ENCODE measurements at places on chromosomes 5 and 9.

GRCh38 chr9:113543982-113544303 lies 80.4 kb downstream of the RGS3 start:
- DNase-seq = no peak

DNA sequence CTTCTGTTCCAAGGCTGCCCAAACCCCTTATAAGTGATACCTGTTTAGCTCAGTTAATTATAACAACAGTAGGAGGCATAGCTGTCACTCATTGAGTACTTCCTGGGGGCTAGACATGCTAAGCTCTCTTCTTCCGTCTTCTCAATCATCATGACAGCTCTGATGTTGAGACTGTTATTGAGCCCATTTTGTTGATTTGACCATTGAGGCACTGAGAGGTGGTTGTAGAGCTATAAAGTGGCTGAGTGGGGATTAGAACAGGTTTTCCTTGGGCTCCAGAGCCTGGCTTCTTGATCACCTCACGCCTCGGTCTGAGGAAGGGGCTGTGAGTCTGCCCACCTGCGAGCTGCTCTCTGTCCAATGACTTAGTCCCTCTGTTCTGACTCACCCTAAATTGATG lies 26.0 kb upstream of the RPL26L1 start:
- DNase-seq = no peak

- no peak for DNase-seq
These were observed 421.5 kb upstream of the DAP start for GRCh38 chr5:11182441-11183080.

GRCh38 chr5:125685771-125686170 lies 737.4 kb upstream of the GRAMD2B start:
- DNase-seq = no peak

- DNase-seq = no peak
These were observed 28.6 kb upstream of the IL13 start for GRCh38 chr5:132629230-132629944.

DNA sequence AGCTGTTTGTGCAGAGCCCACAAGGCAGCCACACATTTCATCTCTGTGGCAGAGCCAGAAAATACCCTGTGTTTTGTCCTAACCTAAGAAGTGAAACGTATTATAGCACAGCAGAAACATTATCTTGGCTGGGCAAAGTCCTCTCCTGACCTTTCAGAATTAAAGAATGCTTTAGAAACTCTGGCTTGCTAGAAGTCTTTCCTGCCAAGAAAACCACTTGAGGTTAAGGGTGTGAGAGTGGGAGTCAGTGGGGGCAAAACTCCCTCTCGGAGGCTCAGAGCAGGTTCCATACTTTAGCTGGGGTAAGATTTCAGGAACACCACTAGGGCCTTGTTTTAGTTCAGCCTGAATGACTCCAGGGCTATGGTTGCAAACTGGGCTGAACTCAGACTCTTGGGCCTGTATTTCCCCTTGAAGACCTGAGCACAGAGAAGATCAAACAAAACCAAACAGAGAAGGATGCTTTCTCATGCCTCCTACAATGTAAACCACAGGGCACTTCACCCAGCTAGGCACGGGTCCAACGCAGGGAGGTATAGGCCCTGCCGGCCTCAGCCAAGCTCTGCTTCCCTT lies 48.0 kb downstream of the ZNF366 start:
- no peak for DNase-seq

DNA sequence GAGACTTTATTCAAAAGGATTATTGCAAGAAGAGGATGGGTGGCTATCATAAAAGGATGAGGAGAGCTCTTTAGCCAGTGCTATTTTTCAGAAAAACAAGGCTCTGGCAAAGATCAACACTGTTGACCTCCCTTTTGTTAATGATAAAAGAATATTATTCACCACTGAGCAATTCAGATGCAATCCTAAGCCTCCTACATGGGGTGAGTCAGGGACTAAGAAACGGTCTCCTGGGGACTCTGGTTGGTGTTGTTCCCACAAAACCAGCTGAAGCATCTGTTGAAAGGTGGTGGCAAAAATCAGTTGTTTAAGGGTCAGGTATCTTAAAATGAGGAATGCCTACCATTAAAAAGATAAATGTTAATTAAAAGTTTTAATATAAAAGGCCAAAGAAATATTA lies 7.7 kb upstream of the GCNT1 start:
- no peak for DNase-seq

- DNase-seq = no peak
These were observed 30.9 kb downstream of the FABP6 start for GRCh38 chr5:160260006-160260775.

GRCh38 chr5:56429110-56429561 lies 196.0 kb upstream of the ANKRD55 start:
- DNase-seq = no peak

GRCh38 chr9:109304347-109304746 lies 16.5 kb downstream of the EPB41L4B start:
- DNase-seq = no peak

GRCh38 chr9:124795881-124796431 lies 19.0 kb downstream of the OLFML2A start:
- no peak for DNase-seq

DNA sequence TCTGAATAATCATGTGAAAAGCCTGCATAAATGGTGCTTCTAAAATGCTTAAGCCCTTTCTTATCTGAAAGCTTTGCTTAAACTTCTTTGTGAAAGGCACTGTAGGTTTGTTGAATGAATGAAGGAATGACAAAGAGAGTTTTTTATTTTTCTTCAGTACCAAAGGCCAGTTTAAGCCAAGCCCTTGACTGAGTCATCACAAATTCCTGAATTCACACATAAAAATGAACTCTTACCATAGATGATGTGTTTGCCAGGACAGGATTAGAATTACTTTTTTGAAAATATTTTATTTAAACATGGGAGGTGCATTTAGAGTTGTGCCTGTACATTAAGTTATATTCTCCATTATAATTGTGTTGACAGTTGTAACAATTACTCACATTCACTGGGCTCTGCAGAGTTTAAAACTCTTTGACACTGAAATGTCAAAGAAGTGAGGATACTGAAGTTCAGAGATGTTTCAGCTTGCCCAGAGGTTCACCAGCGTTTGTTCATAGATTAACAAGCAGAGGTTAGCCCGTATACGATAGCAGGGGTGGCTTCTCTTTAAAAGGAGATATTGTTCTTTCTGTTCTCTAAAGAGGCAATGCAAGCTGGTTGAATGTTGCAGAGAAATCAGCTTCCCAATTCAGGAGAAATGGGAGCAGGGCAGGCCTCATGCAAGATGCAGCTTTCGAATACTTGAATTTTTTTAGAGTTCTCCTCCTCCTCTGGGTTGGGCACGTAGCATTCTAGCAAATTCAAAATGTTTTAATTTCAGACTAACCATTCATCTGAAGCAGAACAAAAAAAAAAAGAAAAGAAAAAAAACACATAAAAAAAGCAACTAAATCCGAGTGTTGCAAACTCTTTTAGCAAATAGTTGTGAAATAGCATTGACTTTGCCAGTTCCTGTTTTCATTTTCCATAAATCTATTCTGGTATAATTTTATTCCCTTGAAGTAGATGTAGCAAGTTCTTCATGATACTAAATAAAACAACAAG lies 358.7 kb upstream of the KLF4 start:
- no peak for DNase-seq

DNA sequence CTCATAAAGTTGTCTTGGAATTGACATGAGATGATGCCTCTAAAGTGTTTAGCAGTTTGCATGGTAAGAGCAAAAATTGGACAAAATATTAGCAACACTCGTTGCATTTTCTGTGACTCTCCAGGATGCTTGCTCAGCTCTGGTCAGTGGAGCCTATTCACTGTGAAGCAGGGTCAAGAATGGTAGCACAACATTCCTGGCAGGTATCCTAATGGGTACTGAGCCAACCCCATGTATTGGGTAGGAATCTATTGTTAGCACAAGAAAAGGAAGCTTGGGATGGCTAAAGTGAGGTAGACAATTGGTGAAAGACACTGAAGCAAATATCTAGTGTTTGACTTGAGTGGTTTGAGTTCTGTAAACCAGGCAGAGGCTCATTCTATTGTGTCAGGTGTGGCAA lies 10.4 kb upstream of the ACTBL2 start:
- no peak for DNase-seq

DNA sequence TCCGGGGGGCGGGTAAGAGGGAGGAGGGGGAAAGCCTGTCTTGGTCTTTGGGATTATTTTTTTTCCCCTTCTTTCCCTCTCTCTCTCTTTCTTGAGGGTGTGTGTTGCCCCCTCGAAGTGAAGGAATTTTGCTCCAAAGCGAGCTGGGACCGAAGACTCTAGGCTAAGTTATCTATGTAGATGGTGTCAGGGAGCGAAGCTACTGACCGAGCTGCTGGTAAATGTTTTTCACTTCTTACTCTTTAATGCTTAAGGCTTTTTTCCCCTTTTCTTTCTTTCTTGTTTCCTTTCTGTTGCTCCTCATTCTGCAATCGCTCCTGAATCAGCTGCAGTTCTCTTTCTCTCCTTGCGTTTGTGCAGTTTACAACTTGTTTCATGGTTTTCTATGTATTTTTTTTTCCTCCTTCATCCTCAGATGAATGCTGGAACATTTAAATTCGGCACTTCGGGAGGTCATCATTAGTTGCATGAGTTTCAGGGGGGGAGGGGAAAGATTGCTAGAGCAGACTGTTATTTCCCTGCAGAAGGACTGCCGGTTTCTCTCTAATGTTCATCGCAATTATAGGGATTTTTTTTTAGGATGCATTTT lies 1312.0 kb upstream of the WWC1 start:
- no peak for DNase-seq

GRCh38 chr5:88660264-88660946 lies 222.6 kb downstream of the MEF2C start:
- DNase-seq = no peak

- no peak for DNase-seq
These were observed 4.0 kb downstream of the MFAP3 start for GRCh38 chr5:154042766-154043165.

- DNase-seq = no peak
These were observed 57.4 kb downstream of the PSMB7 start for GRCh38 chr9:124357721-124358361.

- DNase-seq = no peak
These were observed 7.2 kb upstream of the TLR4 start for GRCh38 chr9:117697046-117697445.

DNA sequence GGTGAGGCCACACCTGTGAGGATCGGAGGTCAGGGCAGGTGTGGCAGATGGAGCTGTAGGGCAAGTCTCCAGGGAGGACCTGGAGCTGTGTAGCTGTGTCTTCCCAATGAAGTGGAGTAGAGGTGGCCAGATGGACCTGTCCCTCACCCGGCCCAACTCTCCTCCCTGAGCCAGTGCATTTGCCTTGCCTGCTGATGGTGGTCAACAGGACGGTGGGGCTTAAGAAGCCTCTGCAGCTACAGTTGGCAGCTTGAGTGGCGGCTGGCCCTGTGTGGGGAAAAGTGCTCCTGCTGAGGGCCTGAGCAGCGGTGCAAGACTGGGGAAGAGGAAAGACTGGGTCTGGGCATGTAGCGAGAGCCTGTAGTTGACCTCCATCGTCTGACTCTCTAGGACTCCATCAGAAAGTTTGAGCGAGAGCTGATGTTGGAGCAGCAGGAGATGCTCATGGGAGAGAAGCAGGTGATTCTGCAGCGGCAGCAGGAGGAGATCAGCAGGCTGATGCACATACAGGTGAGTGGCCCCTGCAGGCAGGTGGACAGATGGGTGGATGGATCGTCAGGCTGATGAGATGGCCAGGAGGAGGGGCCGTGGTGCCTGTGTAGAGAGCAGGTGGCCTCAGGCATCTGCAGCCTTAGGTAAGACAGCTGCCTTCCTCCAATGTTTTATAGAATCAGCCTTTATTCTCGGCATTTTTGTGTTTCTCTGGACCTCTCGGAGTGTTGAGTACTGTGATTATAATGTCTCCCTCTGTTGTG lies 24.9 kb downstream of the PITX1 start:
- DNase-seq = no peak

DNA sequence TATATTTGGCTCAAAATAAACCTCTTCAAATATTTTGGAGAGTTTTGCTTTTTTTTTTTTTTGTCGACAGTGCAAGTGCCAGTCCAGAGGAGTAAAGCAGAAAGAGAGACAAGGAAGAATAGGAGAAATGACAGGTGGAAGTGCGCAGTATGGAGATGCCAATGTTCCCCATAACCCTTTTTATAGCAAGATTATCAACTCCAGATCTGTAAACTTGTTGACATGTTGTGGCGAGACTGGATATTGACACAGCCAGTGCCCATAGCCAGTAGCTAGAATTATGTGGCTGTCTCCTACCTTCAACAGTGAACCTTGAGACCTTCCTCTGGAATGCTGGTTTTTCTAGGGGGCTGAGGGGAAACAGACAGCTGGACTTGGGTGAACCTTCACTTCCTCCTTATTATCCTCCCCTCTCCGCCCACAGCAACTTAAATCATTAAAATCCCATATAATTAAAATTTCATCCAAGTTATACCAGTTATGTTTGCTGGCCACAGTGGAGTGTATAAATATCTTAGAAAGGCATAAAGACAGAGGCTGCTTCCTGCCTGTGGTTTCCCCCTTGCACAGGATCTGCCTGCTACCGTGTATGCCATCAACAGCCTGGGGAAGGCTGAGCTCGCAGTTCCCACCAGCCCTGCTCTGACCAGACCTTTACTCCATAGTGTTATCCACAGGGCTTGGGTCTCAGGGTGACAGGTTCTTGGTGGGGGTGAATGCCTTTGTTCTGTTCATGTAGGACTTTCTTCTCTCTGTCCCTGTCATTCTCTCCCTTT lies 112.3 kb upstream of the ANKH start:
- no peak for DNase-seq
